ENCODE measurements at places on chromosomes 16 and 17. TPM values are rescaled to one million over a fixed set of nuclear protein-coding genes. Genes with fewer than 3 reads are reported as not detected.

DNA sequence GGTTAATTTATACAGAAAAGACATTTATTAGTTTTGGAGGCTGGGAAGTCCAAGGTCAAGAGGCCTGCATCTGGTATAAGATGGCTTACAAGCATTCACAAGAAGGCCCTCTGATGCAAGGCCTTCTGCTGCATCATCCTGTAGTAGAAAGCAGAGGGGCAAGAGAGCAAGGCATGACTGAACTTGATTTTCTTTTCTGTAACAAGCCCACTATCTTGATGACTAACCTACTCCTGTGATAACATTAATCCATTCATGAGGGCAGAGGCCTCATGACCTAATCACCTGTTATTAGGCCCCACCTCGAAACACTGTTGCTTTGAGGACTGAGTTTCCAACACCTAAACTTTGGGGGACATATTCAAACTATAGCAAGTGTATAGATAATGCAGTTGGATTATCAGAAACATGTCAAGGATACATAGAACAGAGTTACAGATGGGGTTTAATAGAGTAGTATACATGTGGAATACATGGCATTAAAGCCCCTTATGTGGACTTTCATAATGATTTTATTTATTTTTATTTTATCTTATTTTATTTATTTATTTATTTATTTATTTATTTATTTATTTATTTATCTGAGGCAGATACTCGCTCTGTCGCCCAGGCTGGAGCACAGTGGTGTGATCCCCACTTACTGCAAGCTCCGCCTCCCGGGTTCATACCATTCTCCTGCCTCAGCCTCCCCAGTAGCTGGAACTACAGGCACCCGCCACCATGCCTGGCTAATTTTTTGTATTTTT is 88.2 kb downstream of the CHD9 start:
- no peaks in the 10 kb centered on the region for H3K4me1 ChIP-seq
- DNase-seq, result no peak
- no peak overlapping the region for H3K27ac ChIP-seq
- H3K27me3 ChIP-seq, result no peaks in the 10 kb centered on the region

GRCh38 chr17:50632637-50633036 is 2.0 kb upstream of the ABCC3 start:
- no peak overlapping the region for H3K27ac ChIP-seq
- H3K27me3 ChIP-seq, result peaks cover 18% of the 10 kb centered on the region

SEZ6L2 gene
- total RNA-seq, result 34.2 TPM

DNA sequence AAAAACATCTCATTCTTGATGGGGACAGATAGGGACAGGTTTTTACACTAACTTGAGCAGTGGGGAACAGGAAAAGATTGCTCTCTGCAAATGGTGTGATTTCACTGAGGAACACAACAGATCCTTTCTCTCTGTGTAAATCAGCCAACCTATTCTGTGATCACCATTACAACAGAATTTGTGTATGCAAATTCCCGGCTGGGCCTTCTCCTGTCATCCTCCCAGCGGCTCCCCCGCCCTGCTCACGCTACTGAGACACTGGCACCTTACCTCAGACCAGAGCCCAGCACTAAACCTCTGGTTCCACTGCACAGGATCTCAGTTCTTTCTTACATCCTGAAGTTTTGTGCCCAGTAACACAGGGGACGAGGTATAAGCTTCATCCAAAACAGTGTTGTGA is 97.0 kb upstream of the FA2H start:
- DNase-seq, result no peak
- H3K27me3 ChIP-seq, result peaks cover 6% of the 10 kb centered on the region
- H3K4me3 ChIP-seq, result no peak overlapping the region

GRCh38 chr17:76091526-76092286 is 11.9 kb downstream of the EXOC7 start:
- H3K4me3 ChIP-seq, result peak overlapping the region; percentile 37
- no peak overlapping the region for H3K27ac ChIP-seq
- H3K36me3 ChIP-seq, result peaks cover 37% of the 10 kb centered on the region
- peaks cover 8% of the 10 kb centered on the region for H3K27me3 ChIP-seq

GRCh38 chr16:67212766-67213165 is 13.8 kb downstream of the ELMO3 start:
- H3K36me3 ChIP-seq, result peaks cover 21% of the 10 kb centered on the region
- H3K27ac ChIP-seq, result peak overlapping the region; percentile 90
- H3K27me3 ChIP-seq, result peaks cover 35% of the 10 kb centered on the region
- H3K4me3 ChIP-seq, result peak overlapping the region; percentile 42
- H3K4me1 ChIP-seq, result peaks cover 58% of the 10 kb centered on the region
- no peak for DNase-seq

DNA sequence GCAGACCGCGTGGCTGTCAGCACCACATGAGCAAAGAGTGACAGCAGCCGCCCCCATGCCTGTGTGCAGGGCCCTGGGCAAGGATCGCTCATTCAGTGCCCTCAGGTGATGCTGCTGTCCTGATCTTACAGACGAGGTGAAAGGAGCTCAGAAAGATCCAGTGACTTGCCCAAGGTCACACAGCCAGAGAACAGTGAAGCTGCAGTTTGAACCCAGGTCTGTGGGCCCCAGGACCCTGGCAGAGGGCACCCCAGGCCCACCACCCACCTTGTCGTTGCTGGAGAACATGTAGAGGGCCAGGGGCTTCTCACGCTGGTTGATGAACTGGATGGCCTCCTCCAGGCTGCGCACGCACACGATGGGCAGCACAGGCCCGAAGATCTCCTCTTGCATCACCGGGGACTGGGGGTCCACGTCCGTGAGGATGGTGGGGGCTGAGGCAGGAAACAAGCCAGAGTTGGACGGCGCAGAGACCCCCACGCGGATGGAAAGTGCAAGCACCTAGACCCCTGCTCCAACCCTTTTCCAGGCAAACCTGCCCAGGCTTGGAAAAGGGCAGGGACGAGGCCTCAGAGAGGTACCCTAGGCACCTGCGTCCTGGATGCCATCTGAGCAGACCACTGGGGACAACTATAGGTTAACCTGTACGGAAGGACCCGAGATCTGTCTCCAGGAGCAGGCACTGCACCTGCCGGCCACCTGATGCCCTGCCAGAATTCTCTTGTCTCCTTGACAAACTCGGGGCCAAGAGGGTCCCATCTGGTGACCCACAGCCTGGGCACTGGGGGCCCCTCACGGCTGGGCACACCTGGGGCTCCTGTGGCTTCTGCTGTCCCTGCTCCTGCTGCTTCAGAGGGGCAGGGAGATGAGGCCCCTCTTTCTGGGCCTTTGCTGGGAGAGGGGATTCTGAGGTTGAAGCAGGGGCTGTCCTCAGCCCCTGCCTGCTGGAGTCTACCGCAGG is 8.6 kb downstream of the ALDH3A1 start:
- no peak overlapping the region for H3K4me3 ChIP-seq
- no peaks in the 10 kb centered on the region for H3K4me1 ChIP-seq
- no peaks in the 10 kb centered on the region for H3K36me3 ChIP-seq
- H3K27ac ChIP-seq, result no peak overlapping the region

ASPHD1 gene
- 3.0 TPM for total RNA-seq

AKTIP gene
- total RNA-seq, result 22.4 TPM

DEXI gene
- 37.9 TPM for total RNA-seq

DNA sequence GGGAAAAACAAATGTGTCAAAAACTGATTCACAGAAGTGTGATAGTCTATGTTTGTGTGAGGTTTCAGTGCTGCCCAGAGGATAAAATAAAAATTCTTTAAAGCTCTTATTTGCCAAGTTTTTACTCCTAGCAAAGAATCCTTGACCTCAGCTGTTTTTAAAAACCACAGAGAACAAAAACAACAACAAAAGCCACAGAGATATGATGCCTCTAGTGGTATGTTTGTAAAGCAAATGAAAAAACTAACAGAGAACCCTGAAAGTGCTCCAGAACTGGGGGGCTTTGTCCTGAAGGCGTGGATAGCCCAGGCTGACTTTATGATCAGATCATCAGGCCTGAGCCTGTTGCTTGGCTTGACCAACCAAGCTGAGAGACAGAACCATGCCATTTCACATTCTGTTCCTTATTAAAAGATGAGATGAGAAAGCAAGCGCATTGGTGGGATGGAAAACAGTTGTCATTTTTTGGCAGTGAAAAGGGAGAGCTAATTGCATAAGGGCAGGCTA is 411.0 kb downstream of the CPPED1 start:
- peaks cover 4% of the 10 kb centered on the region for H3K27me3 ChIP-seq
- no peak overlapping the region for H3K4me3 ChIP-seq
- H3K36me3 ChIP-seq, result no peaks in the 10 kb centered on the region
- DNase-seq, result no peak
- H3K27ac ChIP-seq, result no peak overlapping the region
- H3K4me1 ChIP-seq, result no peaks in the 10 kb centered on the region

DNA sequence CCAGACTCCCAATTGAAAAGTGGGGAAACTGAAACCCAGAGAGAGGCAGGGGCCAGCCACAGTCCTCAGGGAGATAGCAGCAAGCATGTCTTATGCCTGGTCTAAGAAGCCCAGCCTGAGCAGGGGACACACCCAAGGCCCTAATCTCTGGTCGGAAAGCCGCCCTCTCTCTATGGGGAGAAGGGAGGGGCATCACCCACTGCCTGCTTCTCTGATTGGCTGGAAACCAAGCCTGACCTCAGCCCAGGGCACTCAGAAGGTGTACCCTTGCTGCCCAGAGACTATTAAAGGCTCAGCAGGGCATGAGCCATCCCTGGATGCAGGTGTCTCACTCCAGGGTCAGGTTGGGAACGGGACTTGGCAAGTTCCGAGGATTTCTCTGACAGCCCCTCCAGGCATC is 5.7 kb upstream of the KRT13 start:
- H3K27me3 ChIP-seq, result peaks cover 5% of the 10 kb centered on the region
- no peaks in the 10 kb centered on the region for H3K4me1 ChIP-seq

All from endothelial cell (in vitro differentiated cells).